ENCODE measurements at places on chromosomes 7 and 10.

- DNase-seq, result no peak
These were observed 33.6 kb downstream of the KIAA1217 start for GRCh38 chr10:24242562-24242961.

DNA sequence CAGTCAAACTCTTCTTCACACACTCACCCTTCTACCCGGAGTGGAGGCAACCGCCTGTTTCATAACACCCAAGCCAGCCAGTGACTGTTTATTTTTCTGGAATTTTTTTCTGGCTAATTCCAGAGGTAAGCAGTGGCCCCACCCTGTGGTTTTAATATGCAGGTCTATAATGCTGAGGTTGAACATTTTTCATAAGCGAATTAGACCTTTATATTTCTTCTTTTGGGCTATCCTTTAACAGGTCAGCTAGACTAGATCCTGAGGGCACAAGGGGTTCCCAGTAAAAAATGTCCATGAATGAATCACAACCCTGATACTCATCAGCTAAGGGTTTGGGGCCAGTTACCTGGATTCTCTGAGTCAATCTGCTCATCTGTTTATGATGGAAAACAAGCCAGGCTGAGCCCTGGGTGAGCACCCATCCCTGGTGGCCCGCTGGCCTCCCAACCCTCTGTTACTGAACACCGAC lies 76.2 kb downstream of the GRB10 start:
- DNase-seq, result no peak

DNA sequence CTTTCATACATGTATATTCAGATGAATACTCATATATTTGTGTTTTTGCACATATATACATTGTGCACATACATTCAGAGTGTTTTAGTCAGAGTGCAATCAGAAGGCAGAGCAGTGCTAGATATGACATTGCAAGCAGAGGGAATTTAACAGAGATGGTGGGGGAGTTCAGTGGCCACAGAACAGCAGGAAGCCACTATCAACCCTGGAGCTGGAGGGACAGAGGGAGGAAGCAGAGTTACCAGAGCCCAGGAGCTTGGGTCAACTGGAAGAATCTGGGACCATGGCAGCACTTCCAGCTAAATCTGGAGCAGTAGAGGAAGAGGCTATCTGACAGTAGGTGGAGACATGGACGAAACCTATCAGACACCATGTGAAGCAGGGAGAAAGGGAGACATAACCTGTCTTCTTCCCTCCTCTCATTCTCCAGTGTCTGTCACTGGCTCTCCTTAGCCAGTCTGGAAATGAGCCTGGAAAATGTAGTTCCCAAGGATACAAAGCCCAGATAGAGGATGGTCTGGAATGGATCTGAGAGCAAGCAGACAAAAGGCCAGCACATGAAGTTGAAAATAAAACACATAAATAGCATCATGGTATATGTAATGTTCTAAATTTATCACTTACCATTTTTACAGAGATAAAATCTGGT lies 33.6 kb upstream of the HERPUD2 start:
- no peak for DNase-seq

DNA sequence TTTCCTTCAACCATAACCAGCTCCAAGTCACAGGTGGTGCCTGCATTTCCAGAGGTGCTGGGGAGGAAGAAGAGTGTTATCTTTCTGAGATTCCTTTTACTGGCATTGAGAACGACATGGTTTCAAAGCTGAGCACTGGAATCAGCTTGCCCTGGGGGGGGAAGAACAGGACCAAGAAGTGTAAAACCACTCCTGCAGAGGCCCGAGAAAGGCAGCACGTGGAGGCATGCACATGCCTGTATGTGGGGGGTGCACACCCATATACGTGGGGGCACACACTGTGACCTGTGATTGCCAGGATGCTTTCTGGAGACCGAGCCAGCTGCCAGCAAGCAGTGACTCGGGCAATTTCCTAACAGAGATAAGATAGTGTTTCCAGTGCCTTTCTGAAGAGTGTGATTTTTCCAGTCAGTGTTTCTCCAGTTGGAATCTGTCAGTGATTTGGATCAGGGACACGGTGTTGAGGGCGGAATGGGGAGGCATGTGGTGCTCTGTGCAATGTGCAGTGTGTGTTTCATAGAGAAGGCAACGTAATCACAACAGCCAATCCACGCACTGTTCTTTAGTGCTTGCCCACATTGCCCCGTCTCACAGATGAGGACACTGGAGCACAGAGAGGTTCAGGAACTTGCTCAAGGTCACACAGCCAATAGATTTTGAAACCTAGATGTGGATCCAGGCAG lies 4.2 kb downstream of the LRRC27 start:
- DNase-seq, result no peak

DNA sequence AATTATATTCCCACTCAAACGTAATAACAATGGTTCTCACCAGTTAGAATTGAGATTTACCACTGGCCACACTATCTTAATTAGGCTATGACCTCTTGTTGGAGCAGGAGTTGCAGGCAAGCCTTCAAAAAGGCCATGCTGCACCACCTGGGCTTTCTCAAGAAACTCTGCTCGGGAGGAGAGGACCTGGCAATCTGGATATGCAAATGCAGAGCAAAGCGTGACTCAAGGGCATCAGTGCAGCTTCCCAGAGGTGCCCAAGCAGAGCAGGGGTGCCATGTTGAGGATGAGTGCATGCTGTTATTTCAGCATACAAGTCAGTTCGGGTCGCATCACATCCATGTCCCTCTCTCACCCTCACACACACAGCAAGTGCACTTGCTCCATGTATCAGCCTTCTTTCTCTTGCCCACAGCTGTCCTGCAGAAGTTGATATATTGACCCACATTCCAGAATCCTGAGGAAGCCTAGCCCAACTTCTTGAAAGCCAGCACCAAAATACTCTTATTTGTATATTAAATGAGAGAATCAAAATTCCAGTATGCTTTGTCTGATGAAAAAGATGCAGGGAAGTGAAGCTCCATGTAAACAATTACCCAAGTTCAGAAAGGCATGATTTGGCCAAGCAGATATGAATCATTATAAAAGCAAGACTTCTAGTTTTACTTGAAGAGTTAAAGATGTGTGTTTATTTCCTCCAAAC lies 55.7 kb upstream of the IL6 start:
- no peak for DNase-seq

DNA sequence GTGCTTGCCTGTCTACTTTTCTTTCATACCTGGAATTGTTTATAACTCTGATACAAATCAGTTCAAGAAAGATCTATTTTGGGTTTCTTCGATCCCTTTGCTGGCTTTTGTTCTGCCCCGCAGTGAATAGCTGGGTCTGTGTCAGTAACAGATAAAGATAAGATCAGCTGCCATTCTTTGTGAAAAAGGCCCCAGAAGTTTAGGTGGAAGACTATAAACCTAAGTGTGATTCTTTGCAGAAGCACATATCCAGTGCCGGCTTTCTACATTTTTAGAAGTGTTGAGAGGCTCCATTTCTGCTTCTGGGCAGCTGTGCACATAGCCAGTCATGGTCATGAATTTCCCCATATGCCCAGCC lies 686.4 kb upstream of the C7orf33 start:
- no peak for DNase-seq
